A549 treated with dexamethasone at 1 μM for 4 hours (cell line): ENCODE measurements at places on chromosomes 1 and 21. TPM values are rescaled to one million over a fixed set of nuclear protein-coding genes. Genes with fewer than 3 reads are reported as not detected.

The GCSAML gene
- total RNA-seq = not detected in 5 replicates

The OLFM3 gene
- not detected in 5 replicates for total RNA-seq

The CELA3A gene
- total RNA-seq = not detected in 5 replicates

The FHL3 gene
- total RNA-seq = 9.6 to 12.4 TPM (median 10.2 TPM) in 5 replicates

The SLC30A2 gene
- total RNA-seq = 0.27 to 0.55 TPM (median 0.36 TPM) in 5 replicates

The OR2L2 gene
- 0.02 TPM in 1 of 5 replicates, not detected in the others for total RNA-seq

The KRTAP19-1 gene
- total RNA-seq = not detected in 5 replicates

The CHML gene
- 7.3 to 11.3 TPM (median 10.1 TPM) in 5 replicates for total RNA-seq

The IL22RA1 gene
- 6.5 to 10.0 TPM (median 9.5 TPM) in 5 replicates for total RNA-seq

The EPHA2 gene
- 81.6 to 130 TPM (median 125 TPM) in 5 replicates for total RNA-seq

The DPT gene
- not detected in 5 replicates for total RNA-seq

The CLEC20A gene
- total RNA-seq = not detected in 5 replicates

The CCDC30 gene
- total RNA-seq = 0.23 to 1.5 TPM (median 0.56 TPM) in 5 replicates

The SELE gene
- 0.02 to 0.07 TPM in 2 of 5 replicates, not detected in the others for total RNA-seq

The OR6F1 gene
- not detected in 5 replicates for total RNA-seq

The TFF2 gene
- not detected in 5 replicates for total RNA-seq

The LRRC38 gene
- total RNA-seq = 0.06 to 0.13 TPM (median 0.07 TPM) in 4 of 5 replicates, not detected in the other

The F13B gene
- total RNA-seq = 0.05 to 0.11 TPM (median 0.06 TPM) in 4 of 5 replicates, not detected in the other

The DDX20 gene
- 8.9 to 10.5 TPM (median 9.7 TPM) in 5 replicates for total RNA-seq

The MFSD2A gene
- 8.4 to 11.4 TPM (median 10.4 TPM) in 5 replicates for total RNA-seq

The OR2G6 gene
- total RNA-seq = not detected in 5 replicates

The LHX8 gene
- total RNA-seq = 0.71 to 1.1 TPM (median 0.86 TPM) in 5 replicates

The HP1BP3 gene
- 102 to 141 TPM (median 132 TPM) in 5 replicates for total RNA-seq

The ZNF695 gene
- total RNA-seq = 2.0 to 2.7 TPM (median 2.5 TPM) in 5 replicates

The CRNN gene
- total RNA-seq = not detected in 5 replicates

The KCNK1 gene
- total RNA-seq = 16.0 to 24.6 TPM (median 19.6 TPM) in 5 replicates

The COL9A2 gene
- 0.17 to 0.25 TPM (median 0.19 TPM) in 5 replicates for total RNA-seq

The TGFB2 gene
- 8.7 to 12.3 TPM (median 10.6 TPM) in 5 replicates for total RNA-seq

The CREG1 gene
- 72.3 to 85.3 TPM (median 81.1 TPM) in 5 replicates for total RNA-seq

The FCGR1A gene
- total RNA-seq = not detected in 5 replicates

The SAMD11 gene
- total RNA-seq = 14.2 to 22.6 TPM (median 19.7 TPM) in 5 replicates

The TRIM46 gene
- total RNA-seq = 1.8 to 2.9 TPM (median 2.5 TPM) in 5 replicates

The KRTAP21-1 gene
- not detected in 5 replicates for total RNA-seq

The ETV3L gene
- not detected in 5 replicates for total RNA-seq

The HHIPL2 gene
- 9.2 to 12.0 TPM (median 10.2 TPM) in 5 replicates for total RNA-seq

The C21orf91 gene
- total RNA-seq = 1.6 to 2.3 TPM (median 2.2 TPM) in 5 replicates

The TFF3 gene
- 0.11 TPM in 1 of 5 replicates, not detected in the others for total RNA-seq

The GREM2 gene
- total RNA-seq = 0.07 to 0.13 TPM (median 0.07 TPM) in 5 replicates

The SLC45A1 gene
- total RNA-seq = 6.2 to 11.2 TPM (median 9.9 TPM) in 5 replicates

The ATP1A4 gene
- not detected in 5 replicates for total RNA-seq

The SNRPE gene
- 195 to 242 TPM (median 198 TPM) in 5 replicates for total RNA-seq

The AVPR1B gene
- not detected in 5 replicates for total RNA-seq
